ENCODE measurements at places on chromosomes 2 and 18.

DNA sequence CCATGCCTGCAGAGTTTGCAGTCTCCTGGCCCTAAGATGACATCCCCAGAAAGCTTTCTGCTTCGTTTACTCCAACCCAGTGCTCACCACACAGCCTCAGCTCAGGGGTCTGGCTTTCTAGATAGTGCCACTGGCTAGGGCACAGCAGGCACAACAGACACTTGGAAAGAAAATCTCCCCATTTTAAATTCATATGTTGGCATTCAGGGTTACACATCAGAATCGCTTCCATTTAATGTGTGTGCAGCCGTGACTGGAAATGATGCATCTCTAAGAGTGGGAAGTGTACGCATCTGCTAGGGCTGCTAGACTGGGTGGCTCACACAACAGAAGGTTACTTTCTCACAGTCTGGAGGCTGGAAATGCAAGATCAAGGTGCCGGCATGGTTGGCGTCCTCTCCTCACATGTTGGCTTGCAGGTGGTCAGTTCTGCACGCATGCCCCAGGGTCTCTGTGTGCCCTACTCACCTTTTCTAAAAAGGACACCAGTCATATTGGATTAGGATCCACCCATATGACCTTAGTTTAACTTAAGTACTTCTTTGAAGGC, 329.4 kb upstream of the RAB12 start:
- no peak for DNase-seq

GRCh38 chr2:16774980-16775898, 109.6 kb upstream of the CYRIA start:
- DNase-seq = no peak

- DNase-seq = no peak
These were observed 80.8 kb downstream of the NXPH2 start for GRCh38 chr2:138699421-138699820.

DNA sequence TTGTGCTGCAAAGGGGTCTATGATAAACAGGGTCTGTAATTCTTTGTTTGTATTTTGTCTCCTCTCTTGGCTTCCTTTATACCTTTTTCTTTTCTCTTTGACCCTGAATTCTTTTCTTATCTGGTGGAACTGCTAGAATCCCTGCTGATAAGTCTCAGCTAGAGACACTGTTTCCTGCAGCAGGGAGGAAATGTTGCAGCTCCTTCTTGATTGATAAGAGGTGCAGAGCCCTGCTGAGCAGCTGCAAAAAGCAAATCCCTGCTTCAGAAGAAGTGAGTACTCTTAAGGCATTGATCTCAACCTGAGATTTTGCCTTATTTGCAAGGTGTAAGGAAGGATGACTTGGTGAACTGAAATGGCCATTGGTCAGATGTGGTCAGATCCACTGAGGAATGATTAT, 167.8 kb downstream of the NUP35 start:
- DNase-seq = no peak

DNA sequence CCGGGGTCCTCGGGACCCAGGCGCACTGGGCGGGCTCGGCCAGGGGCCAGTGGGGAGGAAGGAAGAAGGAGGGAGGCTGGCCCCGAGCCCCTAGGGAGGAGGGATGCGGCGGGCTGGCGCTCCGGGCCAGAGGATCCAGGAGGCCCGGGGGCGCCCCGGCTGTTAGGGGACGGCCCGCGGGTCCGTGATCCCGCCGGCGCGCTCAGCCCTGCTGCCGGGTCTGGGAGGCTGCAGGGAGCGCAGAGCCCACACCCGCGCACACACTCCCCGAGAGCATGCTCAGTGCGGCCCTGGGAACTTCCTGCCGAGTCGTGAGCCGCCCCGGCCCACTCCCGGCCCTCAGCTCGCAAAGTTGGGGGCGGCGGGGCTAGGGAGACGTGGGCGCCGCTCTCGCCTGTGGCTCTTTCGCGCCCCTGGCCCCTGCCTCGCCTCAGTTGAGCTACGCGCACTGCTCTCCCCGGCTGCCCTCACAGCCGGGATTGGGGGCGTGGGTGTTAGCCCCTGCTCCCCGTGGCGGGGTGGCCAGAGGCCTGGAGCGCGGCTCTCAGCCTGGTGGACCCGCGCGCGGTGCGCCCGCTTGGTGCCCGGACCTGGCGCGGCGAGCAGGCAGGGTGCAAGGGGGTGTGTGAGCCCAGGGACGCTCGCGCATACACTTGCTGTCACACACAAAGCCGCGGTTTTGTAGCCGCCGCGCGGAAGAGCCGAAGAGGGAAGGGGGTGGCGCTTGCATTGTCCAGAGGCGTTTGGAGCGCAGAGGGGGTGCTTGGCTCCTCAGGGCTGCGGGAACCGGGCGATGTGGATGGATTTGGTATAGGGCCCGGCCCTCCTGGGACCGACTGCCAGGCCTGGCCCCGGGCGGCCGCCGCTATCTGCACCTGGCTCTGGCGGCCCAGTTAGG, 132.9 kb upstream of the MGAT5 start:
- no peak for DNase-seq

GRCh38 chr2:232668805-232669444, 28.2 kb upstream of the GIGYF2 start:
- no peak for DNase-seq

DNA sequence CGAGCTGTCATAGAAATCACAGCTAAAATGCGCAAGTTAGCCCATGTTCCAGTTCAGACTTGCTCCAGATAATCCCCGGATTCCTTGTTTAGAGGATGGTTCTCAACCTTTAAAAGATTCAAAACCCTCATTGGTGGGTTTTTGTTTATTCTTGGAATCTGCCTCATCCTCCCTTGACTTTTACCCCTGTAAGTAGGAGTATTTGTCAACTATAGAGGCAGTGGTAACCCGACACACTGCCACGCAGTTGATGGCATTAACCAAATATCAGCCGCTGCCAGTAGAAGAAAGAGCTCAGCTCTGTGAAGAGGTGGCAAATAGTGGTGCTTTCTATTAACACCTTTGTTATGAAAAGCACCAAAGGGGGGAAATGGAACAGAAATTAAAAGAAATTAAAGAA, 40.4 kb upstream of the SELENOI start:
- no peak for DNase-seq

GRCh38 chr2:187461294-187462261, 13.5 kb upstream of the CALCRL start:
- no peak for DNase-seq

DNA sequence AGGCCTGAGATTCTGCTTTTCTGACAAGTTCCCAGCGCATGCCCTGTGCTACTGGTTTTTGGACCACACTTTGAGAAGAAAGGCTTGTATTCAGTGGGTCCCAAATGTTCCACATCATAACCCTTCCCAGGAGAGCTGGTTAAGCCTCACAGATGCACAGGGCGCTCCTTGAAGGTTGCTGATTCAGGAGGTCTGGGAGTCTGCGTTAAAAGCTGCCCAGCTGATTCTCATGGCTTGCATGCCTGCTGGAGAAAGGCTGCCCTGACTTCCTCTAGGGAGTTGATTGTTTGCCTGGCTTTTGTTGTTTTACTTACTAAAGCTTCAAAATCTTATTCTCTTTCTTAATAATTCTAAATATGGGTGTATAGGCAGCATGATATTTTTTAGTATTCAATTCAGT, 20.7 kb downstream of the CRYGD start:
- no peak for DNase-seq

DNA sequence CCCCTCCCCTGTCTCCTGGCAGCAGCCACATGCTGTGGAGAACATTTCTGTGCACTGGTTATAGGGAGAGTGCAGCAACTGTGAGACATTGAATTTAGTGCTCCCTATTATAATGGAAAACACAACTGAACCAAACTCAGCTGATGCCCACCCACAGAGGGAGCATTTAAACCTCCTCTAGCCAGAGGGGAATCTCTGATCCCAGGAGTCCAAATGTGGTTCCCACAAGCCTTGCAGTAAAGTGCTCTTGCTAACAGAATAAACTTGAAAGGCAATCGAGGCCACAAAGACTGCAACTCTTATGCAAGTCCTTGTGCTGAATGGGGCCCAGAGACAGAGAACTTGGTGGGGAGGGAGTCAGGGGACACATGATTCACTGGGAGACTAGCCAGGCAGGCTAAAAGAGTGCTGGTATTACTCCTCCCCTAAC, 638.8 kb upstream of the VRK2 start:
- DNase-seq = no peak

DNA sequence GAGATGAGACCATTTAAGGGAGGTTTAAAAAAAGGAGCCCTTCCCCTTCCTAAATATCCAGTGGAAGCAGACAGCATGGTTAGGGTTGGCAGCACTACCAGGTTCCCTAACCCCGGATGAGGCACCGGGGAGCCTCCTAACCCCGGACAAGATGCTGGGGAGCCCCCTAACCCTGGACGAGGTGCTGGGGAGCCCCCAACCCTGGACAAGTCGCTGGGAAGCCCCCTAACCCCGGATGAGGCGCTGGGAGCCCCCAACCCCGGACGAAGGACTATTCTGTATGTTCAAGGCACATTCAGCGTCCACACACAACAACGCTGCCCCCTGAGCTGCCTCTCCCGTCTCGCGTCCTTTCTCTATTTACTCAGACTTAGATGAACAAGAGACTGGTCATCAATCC, 51.9 kb downstream of the ANKMY1 start:
- peak; percentile 77 for DNase-seq

DNA sequence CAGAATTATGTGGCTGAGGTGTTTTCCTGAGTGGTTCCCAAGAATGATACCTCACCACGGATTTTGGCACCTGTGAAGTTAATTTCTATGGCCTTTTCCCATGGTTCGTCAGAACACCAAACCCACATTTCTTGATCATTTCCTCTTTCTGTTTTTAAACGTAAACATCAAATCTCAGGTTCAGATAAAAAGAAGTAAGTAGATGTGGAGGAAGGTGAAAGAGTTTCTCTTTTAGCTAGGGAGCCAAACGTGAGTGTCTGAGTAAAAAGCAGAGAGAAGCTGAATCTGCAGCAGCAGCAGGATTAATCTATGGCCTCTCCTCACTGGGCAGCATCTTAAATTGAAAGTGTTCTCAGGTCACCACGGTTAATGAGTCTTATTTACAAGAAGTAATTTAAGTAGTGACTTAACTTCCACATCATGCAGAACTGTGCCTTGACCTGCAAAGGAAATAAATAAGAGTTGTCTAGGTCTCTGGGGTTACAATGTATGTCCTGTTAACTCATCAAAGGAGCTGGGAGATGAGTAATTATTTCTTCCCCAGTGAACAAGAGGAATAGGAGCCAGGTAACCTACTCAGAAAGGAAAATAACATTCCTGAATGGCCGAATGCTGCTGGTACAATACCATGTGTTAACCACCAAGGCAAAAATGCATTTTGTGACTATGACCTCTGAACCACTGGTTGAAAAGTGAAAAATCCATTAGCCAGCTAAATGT, 139.6 kb upstream of the NETO1 start:
- no peak for DNase-seq

- DNase-seq = no peak
These were observed 35.4 kb upstream of the TMEM182 start for GRCh38 chr2:102726128-102727087.

DNA sequence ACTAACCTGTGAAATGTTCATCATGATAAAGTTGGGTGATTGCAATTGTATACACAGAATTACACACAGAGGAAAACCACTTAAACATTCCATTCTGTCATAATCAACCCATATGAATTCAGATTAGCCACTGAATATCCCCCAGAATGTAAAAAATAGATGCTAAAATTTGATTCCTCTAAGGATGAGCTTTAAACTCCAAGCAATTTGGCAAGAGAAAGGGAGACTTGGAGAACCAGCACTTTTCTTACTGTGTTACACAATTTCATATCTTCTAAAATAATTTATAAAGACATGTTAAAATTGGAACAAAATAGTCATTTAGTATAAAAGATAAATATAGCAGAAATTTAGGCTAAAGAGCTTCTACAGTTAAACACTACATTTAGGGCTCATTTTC, 146.3 kb upstream of the LMAN1 start:
- DNase-seq = no peak

DNA sequence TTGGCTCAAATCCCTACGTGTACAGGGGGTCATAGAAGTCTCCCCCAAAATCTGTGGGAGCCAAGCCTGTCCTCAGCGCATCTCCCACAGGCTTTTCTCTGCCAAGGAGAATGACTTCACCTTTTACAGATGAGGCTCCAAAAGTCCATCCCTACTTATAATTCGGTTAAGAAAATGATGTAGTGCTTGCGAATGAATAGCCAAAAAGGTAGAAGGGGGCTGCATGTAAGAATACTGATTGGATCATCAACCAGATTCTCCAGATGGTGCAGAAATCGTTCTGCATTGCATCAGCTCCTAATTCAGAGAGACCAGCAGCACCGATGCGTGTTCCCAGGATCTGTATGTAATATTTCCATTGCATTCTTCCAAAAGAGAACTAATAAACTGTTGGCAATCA, 91.9 kb downstream of the EPHA4 start:
- DNase-seq = no peak

DNA sequence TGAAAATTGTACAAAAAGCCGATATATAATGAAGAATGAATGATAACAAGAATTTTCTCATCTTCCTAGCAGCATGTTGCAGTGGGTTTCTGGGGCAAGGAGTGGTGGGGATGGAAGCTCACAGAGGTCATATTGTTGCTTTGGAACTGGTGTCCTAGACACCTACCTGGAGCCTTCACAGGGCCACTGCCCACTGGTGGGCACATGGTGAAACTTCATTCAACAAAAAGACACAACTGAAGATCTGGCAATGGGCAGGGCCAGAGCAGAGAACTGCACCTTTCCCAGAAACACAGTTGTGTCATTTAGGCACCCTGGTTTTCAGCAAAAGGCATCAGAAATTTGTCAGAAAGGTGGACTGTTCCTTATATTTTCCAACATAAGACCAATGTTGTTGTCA, 115.3 kb downstream of the FHOD3 start:
- no peak for DNase-seq

DNA sequence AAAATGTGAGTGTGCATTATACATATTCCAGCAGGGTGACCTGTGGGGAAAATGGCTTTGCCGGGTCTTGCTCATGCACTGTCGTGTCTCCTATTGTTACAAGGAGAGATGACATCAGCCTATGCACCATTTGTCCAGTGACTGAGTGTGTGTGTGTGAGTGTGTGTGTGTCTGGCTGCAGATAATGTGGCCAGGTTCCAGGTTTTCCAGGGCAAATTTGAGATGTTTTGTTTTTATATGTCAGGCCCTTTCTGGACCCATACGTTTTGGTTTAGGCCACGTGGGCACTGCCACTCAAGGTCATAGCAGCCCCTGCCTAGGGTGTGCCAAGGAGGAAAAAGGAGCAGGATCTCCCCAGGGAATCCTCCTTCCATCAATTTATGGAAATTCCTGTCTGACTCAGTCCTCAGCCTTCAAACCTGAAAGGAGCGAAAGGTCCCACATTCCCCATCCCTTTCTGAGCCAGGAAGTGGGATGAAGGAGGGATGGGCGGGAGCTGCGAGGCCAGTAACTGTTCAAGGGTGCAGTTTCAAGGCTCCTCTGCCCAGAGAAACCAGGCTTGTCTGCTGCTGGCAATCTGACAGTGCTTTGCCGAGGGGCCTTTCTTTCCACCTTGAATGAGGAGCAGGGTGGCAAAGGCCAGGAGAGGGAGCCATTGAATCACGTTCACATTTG, 93.0 kb upstream of the SMAD2 start:
- DNase-seq = no peak

- no peak for DNase-seq
These were observed 419 bp downstream of the EPHA4 start for GRCh38 chr2:221571551-221572218.

Data from mesenteric fat pad (tissue), 1 donor.